ENCODE measurements at places on chromosomes 16 and 17.
A peak's percentile ranks its signal among the peaks of the same experiment; 100 is the strongest.

DNA sequence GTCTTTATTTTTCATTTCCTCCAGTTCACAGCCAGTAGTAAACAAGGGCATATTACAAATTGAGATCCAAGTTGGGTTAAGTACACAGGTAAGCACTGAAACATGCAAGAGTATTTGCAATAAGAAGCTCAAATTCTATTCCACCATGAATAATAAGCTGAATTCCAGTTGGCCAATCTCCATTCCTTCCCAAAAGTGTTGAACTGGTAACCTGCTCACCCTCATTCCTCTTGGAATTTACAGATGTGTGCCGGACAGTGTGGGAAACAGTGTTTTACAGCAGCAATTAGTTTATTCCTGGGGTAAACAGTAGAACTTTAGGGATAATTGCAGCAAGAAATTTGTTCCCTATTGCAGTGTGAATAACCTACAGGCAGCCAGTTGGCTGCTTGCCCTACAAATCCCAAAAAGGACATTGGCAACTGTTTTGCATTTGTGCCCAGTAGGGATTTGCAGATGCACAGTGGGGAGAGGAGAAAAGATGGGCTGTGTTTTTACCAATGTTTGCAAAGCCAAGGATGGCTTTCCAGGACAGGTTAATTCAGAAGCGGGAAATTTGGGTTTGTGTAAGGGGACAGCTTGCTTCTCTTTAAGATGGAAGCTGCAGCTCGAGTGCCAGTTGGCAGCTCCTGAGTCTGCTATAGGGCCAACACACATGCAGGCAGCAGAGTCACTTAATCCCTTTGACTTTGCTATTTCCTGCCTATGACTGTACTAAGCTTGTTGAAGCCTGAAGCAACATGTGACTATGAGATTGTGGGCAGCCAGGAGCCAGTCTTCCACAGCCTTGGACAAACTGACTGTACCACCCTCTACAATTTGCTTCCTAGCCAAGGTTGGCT lies 318.9 kb downstream of the MAP2K6 start:
- peak; percentile 69 for DNase-seq

DNA sequence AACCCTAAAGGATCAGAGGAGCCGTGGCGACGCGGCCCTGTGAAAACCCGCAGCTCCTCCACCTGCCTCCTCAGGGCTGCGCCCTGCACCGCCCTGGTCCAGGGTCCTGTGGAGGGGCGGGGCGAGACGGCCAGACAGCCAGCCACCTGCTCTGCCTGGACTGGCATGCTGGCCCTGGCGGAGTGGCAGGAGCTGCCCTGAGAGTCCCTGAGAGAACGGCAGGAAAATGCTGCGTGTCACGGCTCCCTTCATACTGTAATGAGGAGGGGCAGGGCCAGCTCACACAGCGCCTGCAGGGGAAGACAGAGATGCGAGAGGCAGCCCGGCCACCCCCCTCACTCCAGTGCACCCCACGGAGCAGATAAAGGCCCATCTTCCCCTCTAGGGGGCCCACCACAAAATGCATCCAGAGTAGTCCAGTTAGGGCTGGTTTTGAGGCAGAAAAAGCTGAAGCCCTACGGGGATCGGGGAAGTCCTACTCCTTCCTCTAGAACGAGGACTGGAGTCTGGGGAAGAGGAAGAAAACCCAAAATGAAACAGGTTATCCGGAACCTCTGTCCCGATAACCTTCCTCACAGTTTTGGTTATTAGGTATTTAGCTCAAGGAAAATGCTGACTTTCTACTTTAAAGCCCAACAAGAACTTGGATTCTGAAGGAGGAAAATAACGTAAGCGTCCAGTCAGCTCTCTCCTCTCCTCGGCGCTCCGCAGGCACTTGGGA lies 97.6 kb upstream of the DNAH17 start:
- DNase-seq, result no peak

- DNase-seq, result peak; percentile 76
Observed at GRCh38 chr16:68289621-68290329, 21.0 kb downstream of the SLC7A6OS start.

- peak; percentile 12 for DNase-seq
Observed at GRCh38 chr16:68760671-68761275, 23.7 kb downstream of the CDH1 start.

DNA sequence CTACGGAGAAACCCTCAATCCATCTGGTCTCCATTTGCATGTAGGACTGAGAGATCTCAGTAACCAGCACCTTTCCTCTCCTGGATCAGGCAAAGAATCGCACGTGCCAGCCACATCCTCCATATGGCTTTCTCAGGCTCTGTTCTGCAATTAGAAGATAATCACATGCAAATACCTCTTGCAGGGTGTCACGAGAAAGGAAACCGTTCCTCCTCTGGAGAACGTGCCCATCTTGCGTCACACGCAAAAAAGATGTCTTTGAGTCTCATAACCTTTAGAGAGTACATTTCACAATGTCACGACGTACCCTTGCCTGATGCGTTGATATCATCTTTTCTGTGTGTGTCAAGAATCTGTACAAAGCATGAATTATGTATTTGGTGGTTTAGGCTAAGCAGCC lies 36.2 kb upstream of the DNAH17 start:
- DNase-seq, result no peak

DNA sequence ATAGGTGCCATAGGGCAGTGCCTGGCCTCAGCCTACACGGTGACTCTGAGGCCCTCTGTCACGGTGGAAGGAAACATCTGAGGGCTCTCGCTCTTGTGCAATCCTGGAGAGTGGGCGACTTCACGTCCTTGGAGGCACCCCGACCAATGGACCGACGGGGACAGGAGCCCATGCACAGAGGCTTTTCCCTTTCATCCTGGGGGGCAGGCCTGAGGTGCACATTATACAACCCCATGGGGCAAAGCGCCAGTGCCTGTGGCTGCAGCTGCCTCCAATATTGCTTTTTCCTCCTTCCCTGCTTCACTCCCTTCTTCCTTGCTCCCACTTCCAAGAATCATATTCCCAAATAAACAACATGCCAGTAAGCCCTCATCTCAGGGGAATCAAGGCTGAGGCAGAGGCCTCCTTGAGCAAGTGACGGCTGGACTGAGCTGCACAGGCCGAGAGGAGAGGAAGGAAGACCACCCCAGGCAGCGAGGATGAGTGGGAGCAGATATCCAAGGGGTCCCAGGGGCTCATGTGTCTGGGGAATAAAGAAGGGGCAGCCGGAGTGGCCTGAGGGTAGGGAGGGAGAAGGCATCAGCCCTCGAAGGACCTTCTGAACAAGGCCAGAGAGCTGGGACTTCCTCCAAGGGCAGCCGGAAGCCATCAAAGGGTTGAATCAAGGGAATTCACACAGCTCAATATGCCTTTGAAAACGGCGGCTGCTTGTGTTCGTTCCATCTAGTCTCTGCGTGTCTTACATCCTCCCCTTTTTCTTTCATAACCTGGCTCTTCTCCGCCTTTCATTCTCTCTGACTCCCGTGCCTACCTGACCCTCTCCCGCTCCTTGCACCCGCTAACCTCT lies 42.6 kb upstream of the RPL38 start:
- DNase-seq, result no peak

DNA sequence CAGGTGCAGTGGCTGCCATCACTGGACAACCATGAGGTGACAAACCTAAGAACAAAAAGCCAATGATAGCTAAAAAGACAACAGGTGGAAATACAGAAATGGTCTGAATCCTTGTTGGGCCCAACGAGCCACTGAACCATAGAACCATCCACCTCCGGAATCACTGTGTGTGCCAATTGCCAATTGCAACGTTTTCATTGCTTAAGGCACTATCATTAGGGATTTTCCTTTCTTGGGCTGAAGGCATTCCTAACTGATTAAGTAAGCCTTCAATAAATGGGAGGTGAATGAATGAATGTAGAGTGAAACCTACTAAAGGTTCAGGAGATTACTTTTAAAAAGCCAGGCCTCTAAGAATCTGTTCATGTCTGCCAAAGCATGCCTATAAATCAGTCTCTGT lies 3.6 kb downstream of the USP31 start:
- peak; percentile 67 for DNase-seq

DNA sequence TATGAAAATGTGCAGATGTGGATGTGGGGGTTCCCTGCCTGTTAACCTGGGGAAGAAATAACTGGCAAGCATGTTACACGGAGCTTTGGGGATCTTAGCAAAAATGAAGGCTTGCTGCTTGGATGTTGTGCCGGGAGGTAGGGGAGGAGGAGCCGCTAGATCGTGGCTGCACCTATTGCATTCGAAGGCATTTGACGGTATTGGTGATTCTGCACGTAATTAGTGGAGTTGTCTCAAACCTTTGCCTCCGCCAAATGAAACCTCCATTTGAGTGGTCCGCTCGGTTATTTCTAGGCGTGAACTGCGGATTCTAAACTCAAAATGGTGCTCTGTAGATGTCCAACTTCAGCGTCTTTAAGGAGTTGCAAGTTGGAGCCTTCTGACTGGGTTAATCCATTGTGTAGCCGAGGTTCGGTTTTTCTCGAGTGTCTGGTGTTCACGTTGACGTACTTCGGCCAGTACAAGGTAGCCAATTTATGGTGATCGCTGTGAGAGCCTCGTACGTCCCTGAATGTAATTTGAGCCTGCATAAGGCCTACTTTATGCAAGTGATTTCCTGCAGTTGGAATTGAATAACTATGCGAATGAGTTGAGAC lies 1.5 kb downstream of the TNRC6C start:
- peak; percentile 14 for DNase-seq

DNA sequence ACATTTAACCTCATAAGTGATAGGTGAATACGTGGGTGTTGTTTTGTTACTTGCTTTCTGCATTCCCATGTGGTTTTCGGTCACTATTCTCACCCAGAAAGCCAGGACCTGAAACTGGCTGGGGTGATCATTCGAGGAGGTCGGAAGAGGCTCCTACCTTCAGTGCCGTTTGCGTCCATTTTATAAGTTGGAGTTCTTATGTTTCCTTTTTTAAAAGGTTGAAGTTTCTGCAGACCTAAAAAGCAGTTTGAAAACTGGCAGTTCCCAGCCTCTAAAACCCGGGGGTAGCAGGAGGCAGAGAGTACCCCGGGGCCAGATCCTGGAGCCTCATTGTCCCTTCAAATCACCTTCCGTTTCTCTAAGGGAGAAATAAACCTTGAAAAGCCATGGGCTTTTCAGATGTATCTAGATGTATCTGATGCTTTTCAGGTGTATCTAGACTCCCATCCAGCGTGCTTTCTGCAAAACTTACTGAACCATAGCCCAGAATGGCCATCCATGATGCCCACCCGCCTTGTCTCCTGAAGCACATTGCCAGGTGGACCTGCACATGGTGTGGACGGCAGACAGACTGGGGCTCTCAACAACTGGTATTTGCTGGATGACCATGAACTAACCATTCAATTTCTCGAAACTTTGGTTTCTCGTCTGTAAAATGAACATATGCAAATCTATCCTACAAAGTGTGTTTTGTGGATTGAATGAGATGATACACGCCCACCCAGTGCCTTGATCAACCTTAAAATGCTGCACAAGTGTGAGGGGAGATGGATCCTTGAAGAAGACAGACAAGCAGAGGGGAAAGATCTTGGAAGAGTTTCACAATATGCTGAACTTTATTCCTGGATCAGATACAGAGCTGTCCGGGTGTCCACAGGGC lies 1.3 kb downstream of the NLRC5 start:
- DNase-seq, result no peak

- DNase-seq, result no peak
Observed at GRCh38 chr17:11720816-11721215, 122.5 kb downstream of the DNAH9 start.

DNA sequence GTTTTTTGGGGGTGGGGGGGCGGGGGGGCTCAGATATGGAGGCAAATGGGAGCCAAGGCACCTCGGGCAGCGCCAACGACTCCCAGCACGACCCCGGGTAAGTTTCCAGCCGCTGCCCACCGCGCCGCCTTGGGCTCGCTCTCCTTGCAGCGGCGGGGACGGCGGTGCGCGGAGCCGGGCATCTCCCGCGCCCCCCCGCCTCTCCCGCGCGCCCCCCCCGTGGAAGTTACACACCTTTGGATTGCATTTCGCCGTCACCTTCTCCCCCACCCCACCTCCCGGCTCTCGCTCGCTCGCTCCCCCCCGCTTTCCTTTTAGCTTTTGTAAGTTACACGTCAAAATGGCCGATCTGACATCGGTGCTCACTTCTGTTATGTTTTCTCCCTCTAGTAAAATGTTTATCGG lies 387 bp downstream of the MSI2 start:
- DNase-seq, result peak; percentile 36

DNA sequence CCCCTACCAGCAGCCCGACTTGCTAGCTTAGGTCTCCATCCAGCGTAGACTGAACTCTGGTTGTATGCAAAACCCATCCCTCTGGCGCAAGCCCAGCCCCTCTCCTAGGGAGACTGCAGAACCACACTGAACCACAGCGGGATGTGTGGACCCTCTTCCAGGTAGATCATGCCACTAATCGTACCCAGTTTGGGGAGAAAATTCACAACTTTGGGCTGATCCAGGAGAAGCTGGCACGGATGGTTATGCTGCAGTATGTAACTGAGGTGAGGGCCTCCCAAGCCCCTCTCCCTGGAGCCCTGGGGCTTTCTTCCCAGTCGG lies 3.2 kb downstream of the ACADVL start:
- DNase-seq, result no peak

- DNase-seq, result no peak
Observed at GRCh38 chr17:62101090-62101489, 36.0 kb upstream of the MED13 start.

Data from dermis blood vessel endothelial cell (primary cell).